ENCODE measurements at places on chromosomes 3 and 15.

DNA sequence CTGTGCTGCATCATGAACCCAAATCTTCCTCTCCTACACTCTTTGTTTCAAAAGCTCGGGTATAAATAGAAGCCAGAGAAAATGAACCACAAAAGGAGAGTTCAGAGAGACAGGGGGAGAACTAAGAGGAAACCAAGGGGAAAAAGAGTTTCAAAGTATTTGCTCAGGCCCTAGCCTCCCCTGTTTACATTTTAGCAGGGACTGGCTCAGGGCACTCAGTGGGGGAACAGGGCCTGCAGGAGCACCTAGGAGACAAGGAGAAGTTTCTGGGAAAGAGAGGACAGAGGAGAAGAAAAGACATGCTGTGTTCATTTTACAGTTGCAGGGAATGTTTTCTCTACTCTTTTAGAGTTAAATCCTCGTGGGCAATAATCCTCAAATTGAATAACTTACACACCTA lies 8.5 kb upstream of the IL17RD start:
- no peak for DNase-seq

- peak; percentile 36 for DNase-seq
Measured at GRCh38 chr3:50665081-50665840, 9.5 kb upstream of the DOCK3 start.

- no peak for DNase-seq
Measured at GRCh38 chr15:51274956-51275355, 63.4 kb downstream of the CYP19A1 start.

DNA sequence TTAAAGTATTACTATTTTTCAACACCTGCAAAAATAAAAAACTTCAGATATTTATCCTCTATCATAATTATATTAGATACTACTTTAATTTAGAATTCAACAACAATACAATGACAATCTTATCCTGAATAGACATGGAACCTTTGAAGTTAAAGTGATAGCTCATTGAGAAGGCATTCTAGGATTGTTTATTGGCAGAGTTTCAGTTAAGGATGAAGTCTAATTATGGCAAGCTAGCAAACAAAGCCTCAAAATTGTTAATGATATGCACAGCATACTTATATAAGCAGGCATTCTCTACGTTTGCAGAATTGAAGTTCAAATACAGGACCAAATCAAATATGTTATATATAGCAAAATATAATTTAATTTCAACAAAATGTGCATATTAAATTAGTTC lies 91.2 kb upstream of the ABI3BP start:
- DNase-seq: no peak

GRCh38 chr3:167992381-167992780 lies 103.3 kb downstream of the GOLIM4 start:
- DNase-seq: no peak

- no peak for DNase-seq
Measured at GRCh38 chr3:127728417-127729015, 55.8 kb downstream of the ABTB1 start.

- no peak for DNase-seq
Measured at GRCh38 chr3:36476286-36476942, 96.1 kb downstream of the STAC start.
